ENCODE measurements at places on chromosomes 7 and 10. TPM values are rescaled to one million over a fixed set of nuclear protein-coding genes. Genes with fewer than 3 reads are reported as not detected.

The UBN2 gene
- 6.0 TPM for total RNA-seq

The SERPINE1 gene
- 229 TPM for total RNA-seq

The AP5Z1 gene
- 85.6 TPM for total RNA-seq

The TAS2R5 gene
- total RNA-seq = 3.7 TPM

The NAT16 gene
- total RNA-seq = not detected

The NPY4R gene
- not detected for total RNA-seq

The SAMD9L gene
- total RNA-seq = 0.79 TPM

The EBF3 gene
- total RNA-seq = not detected

The ITGB8 gene
- 104 TPM for total RNA-seq

The GPR37 gene
- 2.7 TPM for total RNA-seq

The CFAP69 gene
- 1.9 TPM for total RNA-seq

The CPED1 gene
- total RNA-seq = 3.1 TPM

DNA sequence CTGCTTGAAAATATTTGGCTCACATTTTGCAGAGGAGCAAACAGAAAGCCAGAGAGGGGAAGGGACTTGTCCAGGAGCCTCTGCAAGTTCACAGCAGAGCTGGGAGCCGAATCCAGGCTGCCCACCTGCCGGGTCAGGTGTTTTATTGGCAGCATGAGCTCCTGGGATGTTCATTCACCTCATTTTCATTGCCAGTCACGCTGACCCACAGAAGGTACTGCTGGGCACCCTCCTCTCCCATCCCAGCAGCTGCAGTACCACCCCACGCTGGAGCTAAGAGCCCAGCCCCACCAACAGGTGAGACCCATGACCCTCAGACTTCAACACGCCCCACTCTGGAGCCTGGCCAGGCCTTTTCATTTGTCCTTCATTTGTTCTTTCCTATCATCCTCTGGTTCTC is 102.7 kb downstream of the GRID1 start:
- no peak for DNase-seq

DNA sequence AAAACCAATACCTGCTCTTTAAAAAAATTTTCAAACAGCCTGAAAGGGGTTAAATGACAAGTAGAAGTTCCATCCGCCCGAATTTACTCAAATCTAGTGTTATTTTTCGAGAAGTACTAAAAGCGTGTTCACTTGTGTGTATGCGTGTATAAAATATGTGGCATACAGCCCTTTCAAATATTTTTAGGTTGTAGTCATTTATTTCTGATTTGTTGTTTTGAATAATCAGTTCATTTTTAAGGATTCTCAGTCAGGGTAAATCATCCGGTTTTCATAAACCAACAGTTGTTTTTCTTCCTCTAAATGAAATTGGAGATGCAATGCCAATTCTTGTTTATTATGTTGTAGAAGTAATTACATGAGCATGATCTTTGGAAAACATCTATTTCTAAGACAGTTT is 6.9 kb upstream of the SUN1 start:
- DNase-seq = no peak

DNA sequence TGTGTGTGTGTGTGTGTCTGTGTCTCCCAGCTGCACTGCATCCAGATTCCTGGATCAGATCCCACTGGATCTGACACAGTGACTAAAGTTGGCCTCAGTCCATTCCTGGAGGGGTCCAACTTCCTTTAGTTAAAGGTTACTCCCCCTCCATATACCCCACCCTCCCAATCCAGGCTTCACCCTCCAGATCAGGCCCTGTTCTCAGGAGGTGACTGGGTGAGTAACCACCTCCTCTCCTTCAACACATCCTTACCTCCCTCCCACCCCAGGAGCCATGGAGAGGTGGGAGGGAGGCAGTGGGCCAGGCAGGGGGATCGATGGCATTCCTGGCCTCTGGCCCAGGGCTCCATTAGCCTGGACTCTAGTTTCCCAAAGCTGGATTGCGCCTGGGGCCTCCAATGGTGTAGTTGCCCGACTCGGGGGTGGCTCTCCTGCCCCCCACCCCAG is 11.3 kb downstream of the KCNIP2 start:
- no peak for DNase-seq

DNA sequence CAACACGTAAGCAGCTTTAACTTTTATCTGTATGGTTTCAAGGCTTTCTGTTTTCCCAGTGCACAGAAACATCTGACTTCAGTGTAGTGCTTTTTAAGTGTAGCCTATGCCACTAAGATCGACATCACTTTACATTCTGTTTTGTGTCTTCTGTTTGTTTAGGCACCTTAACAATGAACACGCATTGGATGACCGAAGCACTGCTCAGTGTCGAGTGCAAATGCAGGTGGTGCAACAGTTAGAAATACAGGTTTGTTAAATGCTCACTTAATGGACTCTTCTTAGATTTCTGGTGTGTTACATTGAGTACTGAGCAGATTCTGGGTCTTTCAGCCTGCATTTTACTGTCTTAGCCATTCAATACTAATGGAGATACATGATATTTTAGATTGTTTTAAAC is 237.4 kb downstream of the FOXP2 start:
- no peak for DNase-seq

- DNase-seq = no peak
Measured at GRCh38 chr10:19917751-19918478, 101.7 kb downstream of the PLXDC2 start.

DNA sequence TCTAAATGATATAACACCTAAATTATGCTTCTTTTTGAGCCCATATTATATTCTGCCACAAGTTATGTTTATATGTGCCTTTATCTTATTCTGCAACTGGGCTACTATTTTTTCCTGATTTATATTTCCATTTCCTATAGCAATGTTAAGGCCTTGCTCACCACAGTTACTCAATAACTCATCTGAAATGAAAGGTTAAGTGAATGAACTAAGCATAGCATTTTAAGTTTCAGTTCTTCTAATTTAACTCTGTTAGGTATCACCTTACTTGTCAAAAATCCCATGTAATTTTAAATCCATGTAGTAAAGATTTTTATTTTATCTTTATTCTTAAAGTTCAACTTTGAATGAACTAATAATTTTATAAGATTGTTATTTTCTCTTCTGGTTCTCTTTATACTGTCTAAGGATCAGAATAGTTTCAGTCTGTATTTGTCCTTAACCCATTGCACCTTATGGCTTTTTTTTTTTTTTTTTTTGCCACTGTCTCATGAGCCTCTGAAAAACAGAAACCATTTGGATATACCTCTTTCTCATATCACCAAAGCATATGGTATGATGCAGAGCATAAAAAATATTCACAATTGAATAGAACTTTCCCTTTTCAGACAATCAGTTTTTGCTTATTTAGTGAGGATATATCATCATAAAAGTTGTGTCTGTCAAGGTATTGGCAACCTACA is 301.8 kb upstream of the ZWINT start:
- no peak for DNase-seq

DNA sequence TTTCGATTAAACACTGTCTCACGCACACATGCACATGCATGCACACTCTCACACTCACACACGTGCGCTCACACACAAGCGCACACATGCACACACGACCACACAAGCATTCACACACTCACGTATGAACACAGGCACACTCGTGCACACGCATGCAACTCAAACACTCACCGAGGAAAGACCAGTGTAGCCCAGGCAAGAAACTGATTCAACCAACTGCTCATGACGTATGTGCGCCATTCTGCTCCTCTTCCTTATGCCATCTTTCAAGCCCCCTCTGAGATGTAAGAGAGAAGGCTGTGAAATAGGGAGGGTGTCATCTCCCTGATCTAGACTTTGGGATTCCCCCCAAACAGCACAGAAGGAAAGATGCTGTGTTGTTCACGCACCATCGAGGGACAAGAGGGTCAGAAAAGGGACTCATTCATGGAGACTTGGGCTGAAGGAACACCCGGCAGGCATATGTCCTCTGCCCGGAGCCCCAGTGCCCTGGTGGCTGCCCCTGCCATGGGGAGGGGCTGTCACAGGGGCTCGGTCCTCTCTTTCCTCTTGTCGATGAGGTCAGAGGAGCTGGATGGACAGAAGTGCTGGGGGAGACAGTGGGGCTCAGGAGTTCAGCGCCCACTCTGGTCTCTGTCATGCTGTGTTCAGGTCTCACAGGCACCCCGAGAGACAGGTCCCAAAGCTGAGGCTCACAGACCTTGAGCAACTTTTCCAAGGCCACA is 130.1 kb upstream of the SHH start:
- no peak for DNase-seq

DNA sequence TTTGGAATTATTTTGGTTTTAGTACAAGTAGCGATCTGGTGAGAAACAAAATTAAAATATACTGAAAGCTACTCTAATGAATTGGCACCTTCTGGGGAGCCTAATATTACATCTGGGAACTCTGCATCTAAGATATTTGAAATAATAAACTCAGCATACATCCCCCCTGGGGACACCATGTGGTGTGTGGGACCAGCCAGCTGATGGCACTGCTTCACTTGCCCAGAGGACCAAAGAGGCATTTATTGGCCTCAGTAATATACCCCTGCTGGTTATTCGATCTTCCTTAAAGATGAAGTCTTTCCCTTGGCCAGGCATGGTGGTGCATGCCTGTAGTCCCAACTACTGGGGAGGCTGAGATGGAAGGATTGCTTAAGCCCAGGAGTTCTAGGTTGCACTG is 195.1 kb upstream of the AUTS2 start:
- DNase-seq = no peak

GRCh38 chr10:29896053-29896452 is 163.3 kb downstream of the JCAD start:
- no peak for DNase-seq

DNA sequence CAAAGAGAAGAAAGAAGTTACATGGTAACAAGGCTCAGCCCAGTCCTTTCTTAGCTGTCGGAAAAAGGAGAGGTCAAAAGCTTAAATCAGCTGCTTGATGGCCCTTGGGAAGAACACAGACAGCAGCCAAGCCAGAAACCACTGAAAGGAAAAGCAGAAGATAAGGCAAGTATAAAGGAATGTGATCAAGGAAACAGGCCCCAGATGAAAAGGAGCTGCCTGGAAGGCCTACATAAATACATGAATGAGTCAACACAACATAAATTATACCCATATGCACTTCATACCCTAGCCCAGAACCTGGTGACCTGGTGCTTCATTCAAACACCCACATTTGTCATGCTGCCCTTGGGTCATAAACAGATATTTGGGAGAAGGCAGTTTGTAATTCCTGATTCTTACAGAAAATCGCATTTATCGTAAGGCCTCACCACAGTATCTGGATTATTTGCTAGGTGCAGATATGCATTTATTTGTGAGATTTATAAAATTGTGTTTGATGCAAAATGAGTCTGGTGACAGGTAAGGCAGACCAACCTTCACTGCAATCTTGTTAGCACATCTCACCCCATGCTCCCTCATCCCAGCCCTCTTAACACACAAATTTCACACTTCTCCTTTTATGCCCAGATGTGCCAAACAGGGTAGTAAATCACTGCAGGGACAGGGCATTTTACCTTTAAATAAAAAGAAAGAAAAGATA is 94.9 kb upstream of the KCNIP2 start:
- DNase-seq = peak; percentile 61

DNA sequence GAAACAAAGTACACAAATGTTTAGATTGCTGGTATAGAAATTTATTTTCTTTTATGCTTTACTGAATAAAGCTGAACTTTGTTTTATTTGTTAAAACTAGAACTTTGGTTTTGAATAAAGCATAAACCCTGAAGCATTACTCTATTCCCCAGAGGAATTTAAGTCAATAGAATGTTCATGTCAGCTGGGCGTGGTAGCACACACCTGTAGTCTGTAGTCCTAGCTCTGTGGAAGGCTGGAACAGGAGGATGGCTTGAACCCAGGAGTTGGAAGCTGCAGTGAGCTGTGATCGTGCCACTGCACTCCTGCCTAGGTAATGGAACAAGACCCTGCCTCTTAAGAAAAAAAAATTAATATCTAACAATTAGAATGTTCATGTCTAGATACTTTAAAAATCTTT is 139.0 kb upstream of the ASAH2 start:
- no peak for DNase-seq

DNA sequence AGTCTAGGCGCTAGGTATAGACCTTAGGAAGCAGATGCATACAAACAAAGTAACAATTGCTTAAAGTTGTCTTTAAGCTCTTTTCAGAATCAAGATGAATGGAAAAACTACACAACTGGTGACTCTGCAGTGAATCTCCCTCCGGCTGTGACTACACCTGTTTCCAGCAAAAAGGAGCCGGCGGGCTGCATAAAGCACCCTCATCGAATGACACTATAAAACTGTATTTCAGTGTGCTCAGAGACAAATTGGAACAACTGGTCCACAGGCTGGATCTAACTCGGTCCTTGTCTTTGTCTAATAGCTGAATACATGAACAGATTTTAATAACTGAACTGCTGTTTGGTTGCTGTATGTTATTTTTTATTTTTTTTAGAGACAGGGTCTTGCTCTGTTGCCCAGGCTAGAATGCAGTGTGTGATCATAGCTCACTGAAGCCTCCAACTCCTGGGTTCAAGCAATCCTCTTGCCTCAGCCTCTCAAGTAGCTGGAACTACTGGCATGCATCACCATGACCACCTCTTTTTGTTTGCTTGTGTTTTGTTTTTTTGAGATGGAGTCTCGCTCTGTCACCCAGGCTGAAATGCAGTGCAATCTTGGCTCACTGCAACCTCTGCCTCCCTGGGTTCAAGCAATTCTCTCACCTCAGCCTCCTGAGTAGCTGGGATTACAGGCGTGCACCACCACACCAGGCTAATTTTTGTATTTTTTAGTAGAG is 64.2 kb upstream of the SVIL start:
- DNase-seq = no peak

- no peak for DNase-seq
Measured at GRCh38 chr10:99656199-99657064, 2.9 kb upstream of the ENTPD7 start.

GRCh38 chr10:43689618-43689954 is 40.9 kb upstream of the ZNF32 start:
- DNase-seq = no peak

DNA sequence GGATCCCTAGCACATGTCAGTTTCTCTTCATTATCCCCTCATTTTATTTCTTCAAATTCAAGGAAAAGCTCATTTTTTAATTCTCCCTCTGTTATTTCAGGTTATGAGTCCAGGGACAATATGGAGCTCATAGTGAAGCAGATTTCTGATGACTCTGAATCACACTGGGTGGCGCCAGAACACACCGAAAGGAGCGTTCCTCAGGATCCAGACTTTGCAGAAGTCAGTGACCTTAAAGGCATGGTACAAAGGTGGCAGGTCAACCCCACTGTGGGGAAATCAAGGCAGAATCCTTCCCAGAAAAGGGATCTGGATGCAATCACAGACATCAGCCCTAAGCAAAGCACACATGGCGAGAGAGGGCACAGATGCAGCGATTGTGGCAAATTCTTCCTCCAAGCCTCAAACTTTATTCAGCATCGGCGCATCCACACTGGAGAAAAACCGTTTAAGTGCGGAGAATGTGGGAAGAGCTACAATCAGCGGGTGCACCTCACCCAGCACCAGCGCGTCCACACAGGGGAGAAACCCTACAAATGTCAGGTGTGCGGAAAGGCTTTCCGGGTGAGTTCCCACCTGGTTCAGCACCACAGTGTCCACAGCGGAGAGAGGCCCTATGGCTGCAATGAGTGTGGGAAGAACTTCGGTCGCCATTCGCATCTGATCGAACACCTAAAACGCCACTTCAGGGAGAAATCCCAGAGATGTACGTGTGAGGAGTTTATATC is 21.4 kb downstream of the ZKSCAN5 start:
- no peak for DNase-seq

All from kidney epithelial cell (primary cell).